Choroid plexus epithelial cell (primary cell): ENCODE measurements at places on chromosomes 3 and 15.
A peak's percentile ranks its signal among the peaks of the same experiment; 100 is the strongest.

DNA sequence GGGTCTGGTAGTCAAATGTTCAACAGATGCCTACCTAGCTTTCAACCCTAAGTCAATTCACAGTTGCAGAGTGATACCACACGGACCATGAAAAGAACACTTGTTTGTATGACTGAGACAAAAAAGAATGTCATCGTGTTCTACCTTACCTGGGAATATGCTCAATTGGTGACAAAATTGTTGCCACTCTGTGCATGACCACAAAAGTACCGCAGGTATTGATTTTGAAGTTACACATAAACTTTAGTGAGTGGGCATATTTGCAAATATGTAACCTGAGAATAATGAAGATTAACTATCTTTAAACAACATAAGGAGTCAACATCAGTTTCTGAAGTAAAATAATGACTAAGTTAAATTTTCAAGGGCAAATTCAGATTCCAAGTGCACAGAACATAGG, 53.4 kb upstream of the SNRPN start:
- no peak for DNase-seq

DNA sequence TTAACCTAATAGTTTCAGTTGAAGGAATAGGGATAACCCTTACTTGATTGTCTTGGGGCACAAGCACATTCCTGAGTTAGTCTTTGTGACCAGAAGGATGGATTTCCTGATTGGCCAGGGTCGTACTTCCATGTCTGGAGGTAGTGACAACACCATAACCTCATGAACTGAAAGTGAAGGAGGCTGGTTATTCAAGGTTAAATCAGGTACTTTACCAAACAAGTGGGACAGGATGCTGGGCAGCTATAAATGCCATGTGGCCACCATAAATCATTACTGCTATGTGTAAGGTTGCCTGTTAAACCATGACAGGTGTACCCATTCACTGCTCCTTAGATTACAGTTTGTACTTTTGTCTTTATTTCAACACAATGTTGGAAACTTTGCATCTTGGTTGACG, 128.3 kb upstream of the SAMMSON start:
- DNase-seq: no peak

- no peak for DNase-seq
Measured at GRCh38 chr3:74410276-74410941, 204.1 kb downstream of the CNTN3 start.

- no peak for DNase-seq
Measured at GRCh38 chr3:107382631-107383030, 5.4 kb downstream of the CCDC54 start.

- no peak for DNase-seq
Measured at GRCh38 chr3:126419886-126420786, 25.4 kb downstream of the CFAP100 start.

DNA sequence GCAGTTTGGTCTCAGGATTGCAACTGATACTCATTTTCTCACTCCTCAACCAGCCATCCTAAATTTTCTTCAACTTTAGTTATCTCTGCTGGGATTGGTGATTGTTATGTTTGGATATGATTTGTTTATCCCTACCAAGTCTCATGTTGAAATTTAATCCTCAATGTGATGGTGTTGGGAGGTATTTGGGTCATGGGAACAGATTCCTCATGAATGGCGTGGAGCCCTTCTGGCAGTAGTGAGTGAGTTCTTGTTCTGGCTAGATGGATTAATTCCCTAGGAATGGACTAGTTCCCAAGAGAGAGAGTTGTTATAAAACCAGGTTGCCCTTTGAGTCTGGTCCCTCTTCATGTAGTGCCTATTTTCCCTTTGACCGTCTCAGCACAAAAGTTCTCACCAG, 399.9 kb downstream of the SQOR start:
- DNase-seq: no peak

- peak; percentile 68 for DNase-seq
Measured at GRCh38 chr3:10344147-10344943, 23.4 kb upstream of the SEC13 start.

GRCh38 chr3:38984110-38984509, 67.6 kb downstream of the SCN11A start:
- DNase-seq: no peak

- DNase-seq: no peak
Measured at GRCh38 chr15:36966708-36967107, 133.6 kb downstream of the MEIS2 start.

DNA sequence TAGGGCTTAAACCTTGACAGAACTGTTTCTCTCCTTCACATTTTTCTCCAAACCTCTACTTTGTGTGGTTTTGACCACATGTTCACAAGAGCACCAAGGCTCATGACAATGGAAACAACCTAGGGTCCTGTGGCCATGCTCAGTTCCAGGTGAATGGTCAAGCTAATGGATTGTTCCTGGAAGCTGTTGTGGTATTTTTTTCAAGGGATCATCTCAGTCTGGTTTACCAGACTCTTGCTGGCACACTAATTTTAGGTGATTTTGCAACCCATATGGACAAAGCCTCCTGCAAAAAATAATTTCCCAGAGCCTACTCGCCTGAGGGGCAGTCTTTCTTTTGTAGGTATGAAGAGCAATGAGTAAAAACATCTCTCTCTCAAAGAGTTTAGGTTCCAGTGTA, 67.2 kb downstream of the LSAMP start:
- no peak for DNase-seq

GRCh38 chr3:162487138-162487537, 990.5 kb downstream of the OTOL1 start:
- DNase-seq: peak; percentile 44

GRCh38 chr3:3771567-3771966, 27.7 kb upstream of the LRRN1 start:
- no peak for DNase-seq

DNA sequence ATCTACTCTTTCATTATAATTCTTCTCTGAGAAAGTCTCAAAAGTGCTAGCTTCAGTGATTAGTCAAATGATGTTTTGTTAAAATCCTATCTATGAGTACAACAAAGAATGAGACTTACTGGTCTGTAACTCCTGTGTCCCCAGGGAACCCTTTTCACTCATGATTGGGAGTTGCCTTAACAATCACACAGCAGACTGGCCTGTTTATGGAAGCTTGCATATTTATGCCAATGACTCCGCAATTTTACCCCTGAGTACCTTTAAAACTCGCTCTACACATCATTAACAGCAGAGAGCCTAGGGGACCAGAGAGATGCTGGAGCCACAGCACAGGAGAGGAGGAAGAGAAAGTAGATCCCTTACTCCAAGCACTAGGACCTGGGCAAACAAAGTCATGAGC, 628.1 kb downstream of the IGSF11 start:
- DNase-seq: no peak

GRCh38 chr3:126205717-126206655, 25.6 kb upstream of the ALDH1L1 start:
- DNase-seq: peak; percentile 53

DNA sequence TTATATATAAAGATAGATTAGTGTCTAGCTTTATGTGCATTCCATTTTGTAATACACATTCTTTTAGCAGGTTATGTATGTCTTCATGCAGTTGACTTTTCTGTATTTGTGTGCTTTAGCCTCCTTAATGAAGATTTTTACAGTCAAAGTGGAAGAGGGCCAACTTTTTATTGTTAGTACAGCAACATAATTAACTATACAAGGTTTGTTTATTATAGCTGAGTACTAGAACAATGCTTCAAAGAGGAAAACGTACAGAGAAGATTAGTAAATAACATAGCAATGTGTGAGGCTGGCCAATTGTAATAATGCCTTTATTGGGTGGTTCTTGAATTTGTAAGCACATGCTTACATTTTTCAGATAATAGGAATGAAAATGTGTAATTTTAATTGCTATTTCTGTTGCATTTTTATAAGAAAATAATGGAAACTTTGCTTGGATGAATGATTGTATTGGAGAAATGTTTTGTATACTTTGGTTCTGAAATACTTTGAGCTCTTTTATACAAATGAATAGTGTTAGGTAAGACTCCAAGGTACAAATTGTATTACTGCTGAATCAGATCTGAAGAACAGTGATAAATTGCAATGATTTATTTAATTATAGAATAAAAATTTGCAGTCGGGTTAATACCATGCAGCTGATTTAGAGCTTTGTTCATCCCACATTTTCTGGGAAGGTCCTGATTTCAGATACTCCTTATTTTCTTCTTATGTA, 41.4 kb downstream of the UBE2E2 start:
- DNase-seq: no peak
